ENCODE measurements at places on chromosomes 11 and 22.

- no peak for DNase-seq
Observed at GRCh38 chr22:48372390-48372789, 1455.3 kb downstream of the BRD1 start.

DNA sequence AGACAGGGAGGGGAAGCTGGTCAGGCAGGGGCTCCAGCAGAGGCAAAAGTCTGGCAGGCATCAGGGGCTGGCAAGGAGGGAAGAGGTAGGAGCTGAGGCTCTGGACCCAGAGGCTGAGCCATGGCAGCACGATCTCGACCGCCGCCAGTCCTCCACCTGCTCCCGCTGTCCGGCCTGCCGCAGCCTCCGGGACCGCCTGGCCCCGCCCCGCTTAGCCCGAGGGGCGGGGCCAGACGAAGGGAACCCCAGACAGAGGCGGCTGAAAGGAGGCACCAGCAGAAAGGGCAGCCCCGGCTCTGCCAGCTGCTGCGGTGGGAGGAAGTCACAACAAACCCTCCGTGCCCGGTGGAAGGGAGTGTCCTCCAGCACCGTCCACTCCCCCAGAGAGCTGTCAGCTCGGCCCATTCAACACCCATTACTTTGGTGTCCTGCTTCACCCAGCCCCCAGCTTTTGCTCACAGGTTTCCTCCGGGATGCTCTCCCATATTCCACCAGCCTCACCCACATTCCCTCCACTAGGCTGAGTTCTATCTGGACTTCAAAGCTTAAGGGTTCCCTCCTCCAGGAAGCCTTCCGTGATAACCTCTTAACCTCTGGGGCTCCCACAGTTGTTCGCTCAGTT, at the start of gene MFNG:
Gene MFNG (minus strand): TSS at position 161 of the 622 bp plus-strand sequence. CDS start 207 bp downstream, outside the sequence.
- DNase-seq: no peak

- no peak for DNase-seq
Observed at GRCh38 chr11:11387622-11388305, 34.7 kb upstream of the CSNK2A3 start.

GRCh38 chr11:68687311-68687710, 3.0 kb downstream of the GAL start:
- no peak for DNase-seq

Data from dorsolateral prefrontal cortex (tissue), 122 donors.